Myocyte (in vitro differentiated cells): ENCODE measurements at places on chromosomes 1 and 21.
A peak's percentile ranks its signal among the peaks of the same experiment; 100 is the strongest.

DNA sequence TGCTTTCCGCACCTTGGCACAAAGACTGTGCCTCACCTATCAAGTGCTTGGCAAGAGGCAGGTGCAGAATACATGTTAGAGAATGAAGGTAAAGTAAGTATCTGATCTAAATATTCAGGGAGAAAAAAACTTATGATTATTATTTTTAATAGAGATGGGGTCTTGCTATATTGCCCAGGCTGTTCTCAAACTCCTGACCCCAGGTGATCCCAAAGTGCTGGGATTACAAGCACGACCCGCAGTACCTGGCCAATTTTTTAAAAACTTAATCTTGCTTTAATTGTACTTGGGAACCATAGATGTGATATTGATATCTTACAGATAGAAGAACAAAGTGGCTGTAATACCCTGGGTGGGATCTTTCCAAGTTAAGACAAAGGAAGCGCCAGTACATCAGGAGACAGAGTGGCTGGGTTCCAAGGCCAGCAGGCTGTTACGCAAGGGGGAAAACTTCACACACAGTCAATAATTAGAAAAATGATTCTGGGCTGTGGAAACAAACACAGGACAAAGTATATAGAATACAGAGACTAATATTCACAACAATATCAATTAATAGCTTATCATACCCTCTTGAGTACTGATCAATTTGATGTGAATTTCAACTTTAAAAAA lies 58.6 kb upstream of the ATP1A1 start:
- DNase-seq, result no peak

DNA sequence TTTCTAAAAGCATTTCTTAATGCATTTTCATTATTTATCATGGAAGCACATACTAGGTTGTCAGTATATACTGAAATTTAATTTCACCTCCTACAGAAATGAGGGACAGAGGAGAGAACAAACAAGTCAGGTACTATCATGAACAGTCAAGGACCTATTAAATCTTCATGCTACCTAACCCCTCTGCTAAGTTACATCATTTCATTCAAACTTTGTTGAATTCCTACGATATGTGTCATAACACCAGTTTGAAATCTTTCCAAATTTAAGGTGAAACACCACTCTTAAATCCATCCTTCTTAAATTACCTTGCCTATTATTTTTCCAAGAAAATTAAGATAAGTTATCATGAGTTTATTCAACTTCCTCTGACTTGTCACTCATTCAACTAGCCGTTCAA lies 78.9 kb downstream of the DENND1B start:
- no peak for DNase-seq

- DNase-seq, result no peak
Observed at GRCh38 chr1:152924191-152924590, 15.8 kb downstream of the IVL start.

DNA sequence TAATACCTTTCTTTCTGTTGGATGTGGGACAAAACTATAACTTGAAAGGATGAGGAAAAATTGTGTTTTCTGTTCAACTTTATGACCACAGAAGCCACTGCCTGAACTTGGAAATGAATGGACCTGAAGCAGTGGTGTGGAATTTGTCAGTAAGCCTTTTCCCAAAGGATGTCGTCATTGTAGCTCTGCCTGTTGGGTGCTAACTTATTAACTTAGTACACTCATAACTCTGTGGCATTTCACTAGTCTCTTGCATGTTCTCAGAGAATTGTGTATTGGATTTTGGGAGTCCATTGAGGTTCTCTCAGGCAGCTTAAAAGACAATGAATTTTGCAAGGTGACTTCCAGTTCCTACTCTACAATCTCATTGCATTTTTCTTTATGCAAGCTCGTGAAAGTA lies 49.6 kb downstream of the KCNK2 start:
- DNase-seq, result no peak

DNA sequence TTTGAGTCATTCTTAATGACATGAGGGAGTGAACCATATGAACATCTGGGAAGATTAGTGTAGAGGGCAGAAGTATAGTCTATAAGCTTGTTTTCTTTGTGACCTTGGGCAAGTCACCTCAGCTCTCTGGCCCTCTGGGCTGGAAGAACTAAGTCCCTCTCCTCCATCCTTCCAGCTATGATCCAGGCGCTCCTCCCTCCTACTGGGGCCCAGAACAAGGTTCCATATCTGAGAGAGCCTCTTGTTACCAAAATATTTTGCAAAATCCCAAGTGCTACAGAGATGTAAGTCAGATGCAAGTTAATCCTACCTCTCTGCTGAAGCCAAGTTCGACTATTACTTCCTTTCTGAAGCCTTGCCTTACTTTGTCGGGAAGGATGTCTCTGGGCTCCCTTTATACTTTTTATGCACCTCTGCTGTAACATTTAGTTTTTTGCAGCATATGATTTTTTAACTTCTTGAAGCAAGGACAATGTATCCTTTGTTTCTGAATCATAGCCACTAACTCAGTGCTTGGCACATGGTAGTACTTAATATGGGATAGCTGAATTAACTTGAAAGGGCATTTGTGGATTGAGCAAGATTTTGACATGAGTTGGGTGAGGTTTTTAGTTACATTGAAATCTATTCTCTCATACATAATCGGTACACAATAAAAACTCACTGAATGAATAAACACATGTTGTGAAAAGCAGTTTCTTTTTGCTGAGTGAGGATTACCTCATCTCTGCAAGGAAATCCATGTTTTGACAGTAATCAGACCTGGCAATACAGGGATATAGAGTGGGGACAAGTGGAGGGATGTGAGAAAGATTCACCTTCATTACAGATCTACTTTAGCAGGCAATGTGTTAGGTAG lies 54.7 kb upstream of the BEND5 start:
- DNase-seq, result no peak

GRCh38 chr1:20322081-20322824 lies 31.6 kb downstream of the VWA5B1 start:
- DNase-seq, result peak; percentile 11

GRCh38 chr1:212179394-212180076 lies 105.7 kb upstream of the PPP2R5A start:
- DNase-seq, result peak; percentile 66

GRCh38 chr1:166971252-166971651 lies 4.1 kb downstream of the ILDR2 start:
- DNase-seq, result no peak

DNA sequence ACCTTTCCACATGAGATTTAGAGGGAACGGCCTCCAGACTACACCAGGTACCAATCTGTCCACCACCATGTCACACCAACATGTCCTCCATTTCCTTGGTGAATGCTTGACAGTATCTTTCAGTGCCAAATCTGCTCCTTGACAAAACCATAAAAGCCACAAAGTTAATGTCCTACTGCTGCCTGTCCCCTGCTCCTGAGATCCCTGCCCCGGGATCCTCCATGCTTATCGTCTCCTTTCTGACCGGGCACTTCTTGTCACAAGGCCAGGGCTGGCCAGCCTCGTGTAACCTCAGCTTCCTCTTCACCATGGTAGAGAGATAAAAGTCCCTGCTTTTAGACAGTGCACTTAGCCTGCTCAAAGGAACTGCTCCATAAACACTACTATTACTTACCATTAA lies 136.2 kb downstream of the NAV1 start:
- DNase-seq, result peak; percentile 57

DNA sequence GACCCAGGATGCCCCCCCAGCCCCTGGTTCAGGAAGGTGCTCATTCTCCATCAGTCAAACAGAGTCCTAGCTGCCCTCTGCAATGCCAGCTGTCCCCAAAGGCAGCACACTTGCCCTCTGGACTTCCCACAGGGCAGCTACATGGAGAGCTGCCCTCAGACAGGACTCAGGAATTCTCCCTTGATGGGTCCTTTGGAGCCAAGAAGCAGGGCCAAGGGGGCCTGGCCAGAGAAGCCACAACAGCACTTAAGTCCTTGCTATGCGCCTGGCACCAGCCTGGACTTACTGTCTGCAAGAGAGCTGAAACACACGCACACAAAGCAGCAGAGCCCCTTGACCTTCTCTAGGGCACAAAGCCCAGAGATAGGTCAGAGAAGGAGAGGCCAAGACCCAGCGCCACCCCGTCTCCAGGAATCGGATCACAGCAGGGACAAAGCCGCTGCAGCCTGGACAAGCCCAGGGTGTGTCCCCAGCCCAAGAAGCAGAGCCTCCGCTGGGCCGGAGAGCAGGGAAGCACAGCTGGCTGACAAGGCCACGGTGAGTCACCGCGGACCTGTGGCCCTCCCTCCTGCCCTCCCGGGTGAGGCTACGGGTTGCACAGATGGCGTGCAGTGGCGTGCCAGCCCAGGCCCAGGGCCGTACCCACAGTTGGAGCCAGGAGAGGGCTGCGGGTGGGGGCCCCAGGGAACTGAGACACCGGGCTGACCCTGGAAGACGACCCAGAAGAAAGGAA lies 1.7 kb downstream of the WNT9A start:
- peak; percentile 96 for DNase-seq

GRCh38 chr21:34888569-34889319 lies 160.4 kb downstream of the RUNX1 start:
- peak; percentile 96 for DNase-seq

- DNase-seq, result no peak
Observed at GRCh38 chr21:42238185-42238934, 19.4 kb downstream of the ABCG1 start.

DNA sequence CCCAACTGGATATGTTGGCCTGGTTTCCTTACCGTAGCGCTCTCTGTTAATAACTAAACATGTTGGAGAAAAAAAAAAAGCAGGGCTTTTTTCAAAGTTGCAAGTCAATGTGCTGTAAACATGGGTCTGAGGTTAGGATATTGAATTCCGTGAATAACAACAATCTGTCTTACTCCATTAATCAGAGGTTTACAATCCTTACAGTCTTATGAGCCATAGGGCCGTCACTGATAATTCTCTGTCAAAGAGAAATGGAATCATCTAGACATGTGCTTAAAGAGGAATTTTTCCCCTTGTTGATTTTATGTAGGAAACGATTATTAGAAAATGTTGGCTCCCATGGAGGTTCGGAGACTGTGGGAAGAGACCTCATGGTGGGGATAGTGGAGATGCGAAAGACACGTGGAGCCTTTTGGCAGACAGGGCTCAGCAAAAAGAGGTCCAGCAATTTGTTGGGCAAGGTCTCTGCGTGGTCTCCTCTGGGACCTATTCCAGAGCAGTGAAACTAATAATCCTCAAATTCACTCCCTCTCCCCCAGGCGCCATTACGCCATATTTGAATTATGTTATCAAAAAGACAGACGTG lies 83.5 kb upstream of the CLDN14 start:
- DNase-seq, result no peak

GRCh38 chr1:48414264-48414663 lies 57.7 kb downstream of the SPATA6 start:
- no peak for DNase-seq

GRCh38 chr1:56094168-56094567 lies 485.2 kb downstream of the PLPP3 start:
- DNase-seq, result no peak

DNA sequence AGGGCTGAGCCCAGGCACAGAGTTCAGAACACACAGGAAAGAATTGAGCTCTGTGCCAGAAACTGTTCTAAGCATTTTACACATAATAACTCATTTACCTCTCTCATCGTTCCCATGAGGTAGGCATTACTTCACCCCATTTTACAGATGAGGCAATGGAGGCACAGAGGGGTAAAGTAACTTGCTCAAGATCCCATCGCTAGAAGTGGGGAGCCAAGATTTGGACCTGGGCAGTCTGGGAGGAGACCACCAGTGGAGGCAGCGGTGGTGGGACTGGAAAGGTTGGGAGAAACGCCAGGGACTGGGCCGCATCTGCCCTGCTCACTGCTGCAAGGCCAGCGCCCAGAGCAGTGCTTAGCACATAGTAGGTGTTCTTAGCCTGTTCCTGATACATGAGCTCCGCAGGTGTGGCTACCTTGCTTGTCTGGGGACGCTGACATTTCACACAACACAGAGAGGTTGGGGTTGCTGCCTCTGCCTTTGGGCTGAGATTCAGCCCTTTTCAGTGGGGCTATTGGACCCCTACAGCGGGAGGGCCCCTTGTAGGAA lies 27.8 kb upstream of the EPS8L3 start:
- no peak for DNase-seq

- no peak for DNase-seq
Observed at GRCh38 chr1:75618382-75618781, 7.5 kb upstream of the SLC44A5 start.

GRCh38 chr1:16978567-16979474 lies 1.6 kb downstream of the MFAP2 start:
- DNase-seq, result no peak

DNA sequence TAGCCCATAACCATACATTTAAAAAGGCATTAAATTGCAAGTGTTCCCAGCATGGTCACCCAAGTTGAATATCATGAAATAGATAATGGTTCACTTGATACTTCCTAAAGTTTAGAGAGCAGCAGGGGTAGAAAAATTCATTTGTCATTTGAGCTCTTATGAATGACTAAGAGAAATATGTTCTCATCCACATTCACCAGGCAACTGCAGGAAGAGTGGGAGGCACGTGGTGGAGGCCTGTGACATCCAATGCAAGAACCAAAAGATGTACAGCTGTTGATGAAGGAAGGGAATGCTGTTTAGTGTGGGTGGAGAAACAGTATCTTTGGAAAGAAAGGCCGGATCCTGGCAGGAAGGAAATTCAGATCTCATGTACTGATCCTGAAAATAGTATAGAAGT lies 473.1 kb downstream of the ADGRL2 start:
- DNase-seq, result peak; percentile 51

DNA sequence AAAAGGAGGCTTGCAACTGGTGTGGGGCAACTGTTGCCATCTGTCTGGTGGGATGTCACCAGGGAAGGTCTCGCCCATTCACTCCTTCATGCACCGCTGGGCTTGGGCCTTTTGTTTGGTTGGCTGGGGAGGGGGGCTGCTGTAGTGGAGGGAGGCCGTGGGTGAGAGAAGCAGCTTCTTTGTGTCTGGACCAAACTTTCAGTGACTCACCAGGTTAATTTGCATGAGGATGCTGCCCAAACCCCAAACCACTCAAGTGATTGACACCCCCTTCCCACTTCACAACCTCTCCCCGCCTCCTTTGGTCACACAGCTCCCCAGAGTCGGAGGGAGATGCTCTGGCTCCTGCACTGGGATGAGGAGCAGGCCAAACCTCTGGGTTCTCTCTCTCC lies 19.7 kb downstream of the BTG2 start:
- DNase-seq, result no peak

DNA sequence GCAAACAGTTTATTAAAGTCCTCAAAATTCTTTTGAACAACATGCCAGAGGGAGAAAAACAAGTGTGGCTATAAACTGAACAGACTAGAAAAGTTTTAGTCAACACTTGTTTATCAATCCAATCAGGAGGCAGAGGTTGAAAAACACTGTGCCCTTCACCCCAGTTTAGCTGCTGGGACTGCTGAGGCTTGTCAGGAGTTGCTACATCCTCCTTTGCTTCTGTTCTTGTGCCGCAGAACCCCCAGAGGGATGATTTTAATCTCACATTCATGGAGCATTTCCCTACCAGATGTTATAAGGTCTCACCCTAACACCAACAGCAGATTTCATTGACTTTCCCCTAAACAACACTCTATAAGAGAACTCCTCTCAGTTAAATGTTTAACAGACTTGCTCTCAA lies 321.2 kb downstream of the VAV3 start:
- DNase-seq, result no peak
